ENCODE measurements at places on chromosomes 2 and 18.
A peak's percentile ranks its signal among the peaks of the same experiment; 100 is the strongest.

DNA sequence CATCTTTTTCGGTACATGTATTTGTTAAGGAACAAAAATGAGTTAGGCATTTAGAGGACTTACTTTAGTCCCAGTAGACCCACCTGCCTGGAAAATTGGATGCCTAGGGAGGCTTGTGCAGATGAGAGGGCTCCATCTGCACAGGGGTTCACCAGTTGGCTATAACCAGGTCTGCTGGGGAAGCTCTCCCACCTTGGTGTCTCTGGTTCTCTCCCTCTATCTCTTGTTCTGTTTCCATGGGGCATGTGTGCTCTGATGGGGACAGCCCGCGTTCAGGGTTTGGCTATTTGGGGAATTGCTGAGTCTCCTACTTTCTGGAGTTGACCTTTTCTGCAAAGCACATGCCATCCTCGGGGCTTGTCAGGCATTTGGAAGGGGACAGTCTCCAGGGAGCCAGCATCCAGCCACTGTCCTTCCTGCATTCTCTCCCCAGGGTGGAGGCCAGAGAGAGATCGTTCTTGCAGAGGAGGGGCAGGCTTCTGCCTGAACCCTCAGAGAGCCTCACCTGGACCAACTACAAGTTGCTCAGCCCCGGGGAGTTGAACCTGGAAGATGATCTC, 157.3 kb downstream of the KLHL29 start:
- DNase-seq, result no peak

DNA sequence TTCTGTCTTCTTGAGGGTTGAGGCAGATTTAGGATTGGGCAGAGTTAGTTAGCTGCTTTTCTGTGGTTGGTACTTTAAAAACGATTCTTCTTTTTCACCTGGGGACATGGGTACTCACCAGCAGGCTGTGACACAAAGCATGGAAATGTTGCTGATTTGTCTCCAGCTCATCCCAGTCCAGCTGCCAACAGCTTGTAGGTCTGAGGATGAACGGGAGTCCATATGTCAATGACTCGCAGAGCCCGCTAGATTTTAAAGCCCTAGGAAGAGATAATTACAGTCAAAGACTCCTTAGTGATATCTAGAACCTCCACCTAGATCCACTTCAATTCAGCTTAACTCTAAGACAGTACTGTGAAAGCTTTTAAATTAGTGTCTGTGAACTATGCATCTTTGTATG, 20.8 kb downstream of the DOK1 start:
- DNase-seq, result no peak

DNA sequence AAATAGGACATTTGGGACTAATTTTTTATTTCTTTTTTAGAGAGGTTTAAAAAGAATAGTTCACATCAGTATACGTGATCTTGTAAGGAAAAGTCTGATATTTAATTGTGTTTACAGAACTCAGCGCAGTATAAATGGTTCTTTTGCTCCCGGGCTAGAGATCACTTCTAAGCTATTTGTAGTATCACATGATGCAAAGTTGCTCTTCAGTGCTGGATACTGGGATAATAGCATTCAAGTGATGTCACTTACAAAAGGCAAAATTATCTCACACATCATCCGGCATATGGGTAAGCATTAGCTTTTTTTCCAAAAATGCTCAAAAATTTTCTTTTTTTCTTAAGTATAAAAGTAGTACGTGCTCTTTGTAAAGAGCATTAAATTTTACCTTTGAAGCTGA, 37.4 kb upstream of the CYP20A1 start:
- no peak for DNase-seq

DNA sequence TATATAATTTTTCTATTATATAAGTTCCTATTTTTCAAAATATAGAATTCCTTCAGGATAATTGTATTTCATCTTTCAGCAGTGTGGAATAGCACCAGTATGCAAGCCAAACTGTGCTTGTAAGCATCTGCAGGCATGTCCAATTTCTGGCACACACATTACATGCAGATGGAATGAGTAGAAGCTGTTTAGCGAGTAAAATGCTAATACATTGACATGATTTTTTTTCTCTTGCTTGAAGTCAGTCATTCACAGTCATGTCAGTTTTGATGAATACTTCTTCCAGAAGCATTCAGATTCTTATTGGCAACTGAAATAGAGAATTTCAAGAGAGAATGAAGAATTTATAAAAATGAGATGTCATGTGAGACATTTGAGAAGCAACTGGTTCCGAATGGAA, 109.4 kb downstream of the CERS6 start:
- DNase-seq, result no peak

DNA sequence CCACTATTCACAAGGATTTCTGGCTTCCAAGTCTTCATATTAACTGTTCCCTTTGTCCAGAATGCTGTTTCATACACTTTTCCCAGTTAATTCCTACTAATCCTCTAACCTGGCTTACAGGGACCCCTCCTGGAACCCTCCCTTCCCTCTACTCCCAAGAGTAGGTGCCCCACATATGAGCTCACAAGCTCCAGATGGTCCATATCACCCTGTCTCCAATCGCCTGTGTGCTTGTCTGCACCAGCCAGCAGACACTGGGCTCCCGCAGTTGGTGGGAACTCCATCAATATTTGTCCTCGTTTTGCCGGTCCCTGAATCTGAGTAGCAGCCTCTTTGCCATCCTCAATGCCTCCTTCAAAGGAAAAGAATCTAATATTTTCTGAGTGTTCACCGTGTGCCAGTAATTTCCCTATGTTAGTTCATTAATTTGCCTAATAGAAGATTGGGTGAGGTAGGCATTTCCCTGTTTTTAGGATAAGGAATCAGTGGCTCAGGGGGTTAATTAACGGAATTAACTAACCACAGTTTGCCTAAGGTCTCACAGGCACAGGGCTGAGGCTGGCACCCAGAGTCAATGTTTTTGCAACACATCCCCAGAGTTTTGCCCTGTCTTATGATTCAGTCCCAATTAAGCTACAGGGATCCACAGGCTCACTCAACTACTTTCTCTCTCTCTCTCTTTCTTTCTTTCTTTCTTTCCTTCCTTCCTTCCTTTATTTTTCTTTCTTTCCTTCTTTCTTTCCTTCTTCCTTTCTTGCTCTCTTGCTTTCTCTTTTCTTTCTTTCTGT, 141.6 kb upstream of the CYP1B1 start:
- DNase-seq, result no peak

- DNase-seq, result no peak
Observed at GRCh38 chr2:177250461-177250860, 14.1 kb downstream of the NFE2L2 start.

- no peak for DNase-seq
Observed at GRCh38 chr2:214244847-214245246, 166.0 kb upstream of the VWC2L start.

DNA sequence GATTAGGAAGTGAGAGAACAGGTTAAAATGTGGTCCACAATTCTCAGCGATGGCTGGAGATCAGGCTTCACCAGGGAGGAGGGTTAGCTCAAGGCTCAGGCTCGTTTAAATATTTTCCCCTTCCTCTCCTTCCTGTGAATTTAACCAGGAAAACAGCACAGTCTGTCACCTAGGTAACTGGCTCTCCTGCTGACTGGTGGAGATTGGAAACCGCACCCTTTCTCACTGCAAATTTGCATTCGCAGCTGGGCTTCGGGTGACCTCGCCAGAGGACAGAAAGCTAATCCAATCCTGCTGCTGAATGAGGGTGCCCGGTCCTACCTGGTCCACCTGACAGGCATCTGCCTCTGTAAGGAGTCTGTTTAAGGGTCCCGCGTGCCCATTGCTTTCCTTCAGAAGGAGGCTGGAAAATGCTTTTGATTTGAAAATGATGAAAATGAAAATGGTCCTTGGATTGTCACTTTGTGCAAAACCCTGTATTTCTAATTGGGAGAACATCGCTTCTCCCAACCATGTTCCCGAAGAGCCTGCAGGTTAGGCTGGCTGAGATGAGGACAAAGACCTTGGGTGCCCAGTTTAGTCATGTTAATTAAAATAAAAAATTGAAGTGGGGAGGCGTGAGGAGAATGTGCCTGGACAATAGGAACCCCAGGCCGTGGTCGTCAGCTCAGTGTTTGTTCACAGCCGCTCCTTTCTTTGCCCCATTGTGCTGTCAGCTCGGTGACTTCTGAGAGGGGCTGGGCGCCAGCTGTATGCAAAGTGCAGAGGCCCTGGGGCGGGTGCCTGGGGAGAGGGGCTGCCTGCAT, 43.4 kb upstream of the MTCL1 start:
- no peak for DNase-seq

- DNase-seq, result peak; percentile 90
Observed at GRCh38 chr2:182897137-182897536, 30.7 kb upstream of the FRZB start.

DNA sequence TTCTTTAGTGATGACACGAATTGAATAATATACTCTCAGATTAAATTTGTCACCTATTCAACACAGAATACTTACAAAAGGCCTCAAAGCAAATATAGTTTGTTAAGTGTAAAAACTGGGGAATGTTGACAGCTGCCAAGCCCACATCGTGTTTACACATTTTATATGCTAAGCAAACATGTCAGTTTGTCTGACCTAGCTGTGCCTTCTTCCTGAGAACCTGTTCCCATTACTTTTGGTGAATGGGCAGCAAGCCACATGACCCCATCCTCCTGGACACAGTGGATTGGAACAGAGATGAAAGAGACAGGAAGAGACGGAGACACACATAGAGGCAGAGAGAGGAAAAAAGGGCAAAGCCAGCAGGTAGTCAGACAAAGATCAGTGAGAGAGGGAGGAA, 22.9 kb upstream of the CUL3 start:
- no peak for DNase-seq
